AG04449 (cell line): ENCODE measurements at places on chromosomes 12 and 14.

DNA sequence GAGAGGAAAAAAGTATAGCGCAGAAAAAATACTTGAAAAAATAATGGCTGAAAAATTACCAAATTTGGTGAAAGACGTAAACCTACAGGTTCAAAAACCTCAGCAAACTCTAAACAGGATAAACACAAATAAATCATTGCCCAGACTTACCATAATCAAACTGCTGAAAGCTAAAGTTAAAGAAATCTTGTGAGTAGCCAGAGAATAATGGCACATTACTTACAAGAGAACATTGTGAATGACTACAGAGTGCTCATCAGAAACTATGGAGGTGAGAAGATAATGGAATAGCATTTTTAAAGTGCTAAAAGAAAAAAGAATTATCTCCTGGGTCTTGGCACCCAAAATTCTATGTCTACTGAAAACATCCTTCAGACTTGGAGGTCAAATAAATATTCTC, 36.0 kb downstream of the ATF1 start:
- DNase-seq = no peak

GRCh38 chr12:119956047-119956446, 33.0 kb upstream of the BICDL1 start:
- no peak for DNase-seq

GRCh38 chr12:71942703-71943102, 4.1 kb downstream of the TPH2 start:
- DNase-seq = no peak

- no peak for DNase-seq
Measured at GRCh38 chr12:113689047-113689610, 217.5 kb upstream of the LHX5 start.

- no peak for DNase-seq
Measured at GRCh38 chr12:58887068-58887467, 33.2 kb downstream of the LRIG3 start.

- no peak for DNase-seq
Measured at GRCh38 chr12:22477894-22478287, 66.5 kb downstream of the C2CD5 start.

- no peak for DNase-seq
Measured at GRCh38 chr14:83863042-83863774, 1666.7 kb upstream of the FLRT2 start.
